ENCODE measurements at places on chromosomes 3 and 15.

DNA sequence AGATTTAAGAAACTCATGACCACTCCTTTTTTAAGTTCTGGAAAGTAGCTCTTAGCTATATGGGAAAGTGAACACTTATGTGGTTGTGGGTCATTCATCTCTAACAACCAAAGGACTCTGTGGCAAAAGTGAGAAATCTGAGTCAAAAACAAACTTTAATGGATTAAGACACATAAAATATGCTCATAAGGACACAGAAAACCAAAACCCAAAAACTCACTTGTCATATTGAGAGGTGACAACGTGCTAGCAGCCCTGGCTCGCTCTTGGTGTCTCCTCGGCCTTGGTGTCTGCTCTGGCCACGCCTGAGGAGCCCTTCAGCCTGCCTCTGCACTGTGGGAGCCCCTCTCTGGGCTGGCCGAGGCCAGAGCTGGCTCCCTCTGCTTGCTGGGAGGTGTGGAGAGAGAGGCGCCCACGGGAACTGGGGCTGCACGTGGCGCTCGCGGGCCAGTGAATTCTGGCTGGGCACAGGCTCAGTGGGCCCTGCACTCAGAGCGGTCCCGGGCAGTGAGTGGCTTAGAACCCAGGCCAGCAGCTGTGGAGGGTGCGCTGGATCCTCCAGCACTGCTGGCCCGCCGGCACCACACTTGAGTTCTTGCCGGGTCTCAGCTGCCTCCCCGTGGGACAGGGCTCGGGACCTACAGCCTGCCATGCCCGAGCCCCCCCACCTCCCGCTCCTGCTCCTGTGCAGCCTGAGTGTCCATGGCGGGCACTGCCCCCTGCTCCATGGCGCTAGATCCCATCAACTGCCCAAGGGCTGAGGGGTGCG, 30.3 kb upstream of the SKIL start:
- no peak for DNase-seq

DNA sequence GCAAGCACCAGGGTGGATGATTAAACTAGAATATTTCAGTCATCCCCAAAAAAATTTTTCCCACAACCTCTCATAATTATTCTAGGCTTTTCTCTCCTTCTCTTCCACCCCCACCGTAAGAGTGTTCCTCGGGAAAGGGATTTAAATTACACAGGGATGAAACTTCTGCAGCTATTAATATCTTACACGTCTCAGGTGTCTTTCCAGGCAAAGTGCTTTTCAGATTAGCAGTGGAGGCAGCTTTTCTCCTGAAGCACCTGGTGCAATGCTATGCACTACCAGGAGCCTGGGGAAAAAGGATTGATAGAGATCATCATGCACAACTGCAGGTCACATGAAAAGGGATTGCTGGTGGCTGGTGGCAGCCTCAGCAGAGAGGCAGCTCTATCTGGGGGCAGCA, 250.4 kb downstream of the NTRK3 start:
- DNase-seq = no peak

DNA sequence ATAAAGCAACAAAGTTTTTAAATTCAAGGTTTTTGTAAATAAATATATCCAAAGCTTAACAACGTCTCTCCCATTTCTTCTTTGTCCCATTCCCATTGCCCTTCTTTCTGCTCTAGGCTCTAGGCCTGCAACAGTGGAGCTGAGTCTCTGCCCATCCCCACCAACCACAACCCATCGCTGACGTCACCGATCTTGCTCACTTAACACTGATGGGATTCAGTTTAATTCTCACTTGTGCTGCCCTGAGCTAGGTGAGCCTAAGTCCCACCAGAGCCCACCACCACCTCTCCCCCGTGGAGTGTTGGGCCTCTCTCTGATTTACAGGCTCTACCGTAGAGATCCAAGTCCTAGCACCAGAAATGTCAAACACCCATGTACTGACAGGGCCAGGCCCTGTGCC, 61.3 kb upstream of the RAB6B start:
- no peak for DNase-seq

DNA sequence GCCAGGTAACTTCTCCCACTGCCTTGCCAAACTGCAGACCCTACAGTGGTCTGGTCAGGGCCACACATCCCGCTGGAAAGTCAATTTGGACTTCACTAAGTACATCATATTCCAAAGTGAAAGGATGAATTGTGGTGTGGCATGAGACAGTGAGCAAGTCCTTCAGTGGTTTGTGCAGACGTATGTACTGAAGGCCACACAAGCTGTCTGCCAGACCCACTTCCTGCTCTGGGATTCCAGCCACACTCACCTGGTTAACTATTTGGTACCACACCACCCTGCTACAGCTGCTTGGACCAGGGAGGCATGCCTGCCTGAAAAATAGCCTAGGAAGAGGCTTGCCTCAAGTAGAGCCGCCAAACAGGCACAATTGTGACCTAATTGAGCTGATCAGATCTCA, 94.1 kb upstream of the STRIT1 start:
- DNase-seq = no peak

DNA sequence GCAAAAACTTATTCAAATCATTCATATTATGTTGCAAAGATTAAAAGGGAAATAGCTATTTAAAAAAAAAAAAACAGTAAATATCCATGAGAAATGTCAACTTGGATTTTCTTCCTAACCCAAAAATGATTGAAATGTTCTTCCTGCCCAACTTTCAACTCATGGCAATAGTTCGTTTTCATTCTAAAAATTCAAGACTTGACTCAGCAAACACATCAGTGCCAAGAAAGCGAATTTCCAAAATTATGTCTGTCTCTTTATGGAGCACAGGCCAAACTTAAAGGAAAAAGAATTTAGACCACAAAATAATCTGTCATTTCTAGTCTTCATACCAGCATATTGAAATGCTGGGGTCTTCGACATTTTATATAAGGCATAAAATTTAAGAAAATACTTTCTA, 63.7 kb downstream of the MAGI1 start:
- no peak for DNase-seq

DNA sequence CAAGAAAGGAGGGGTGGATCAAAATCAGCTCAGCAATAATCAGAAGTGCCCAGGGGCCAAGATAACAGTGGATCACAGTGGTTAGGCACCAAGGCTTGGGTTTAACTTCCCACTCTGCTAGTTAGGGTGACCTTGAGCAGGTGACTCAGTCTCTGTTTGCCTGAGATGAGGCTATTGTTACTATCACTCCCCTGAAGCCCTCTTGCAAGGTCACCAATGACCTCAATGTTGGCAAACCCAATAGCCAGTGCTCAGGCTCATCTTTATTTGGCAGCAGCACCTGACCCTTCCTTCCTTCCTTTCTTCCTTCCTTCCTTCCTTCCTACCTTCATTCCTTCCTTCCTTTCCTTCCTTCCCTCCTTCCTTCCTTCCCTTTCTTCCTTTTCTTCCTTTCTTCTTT, 102.4 kb upstream of the HACD2 start:
- DNase-seq = no peak

DNA sequence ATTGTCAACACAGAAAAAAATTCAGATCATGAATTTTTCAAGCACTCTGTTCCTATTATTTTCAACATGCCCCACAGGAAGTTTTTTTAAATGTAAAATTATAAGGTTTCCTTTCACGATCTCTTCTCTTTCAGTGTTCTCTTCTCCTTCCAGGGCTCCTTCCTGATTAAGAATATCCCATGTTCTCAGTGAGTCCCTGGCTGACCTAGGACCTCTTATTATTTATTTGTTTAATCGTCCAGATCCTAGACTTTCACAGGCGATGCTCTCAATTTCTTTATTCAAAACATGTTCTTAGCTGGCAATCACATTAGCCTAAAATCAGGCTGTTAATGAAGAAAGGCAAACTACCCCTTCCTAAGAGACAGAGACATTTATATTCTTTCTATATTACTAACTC, 124.3 kb downstream of the ABI3BP start:
- no peak for DNase-seq

GRCh38 chr3:35969406-35969805, 330.1 kb downstream of the ARPP21 start:
- no peak for DNase-seq

- no peak for DNase-seq
Measured at GRCh38 chr3:121718205-121718846, 31.2 kb downstream of the GOLGB1 start.

GRCh38 chr15:35173444-35174118, 88.5 kb upstream of the NANOGP8 start:
- no peak for DNase-seq

DNA sequence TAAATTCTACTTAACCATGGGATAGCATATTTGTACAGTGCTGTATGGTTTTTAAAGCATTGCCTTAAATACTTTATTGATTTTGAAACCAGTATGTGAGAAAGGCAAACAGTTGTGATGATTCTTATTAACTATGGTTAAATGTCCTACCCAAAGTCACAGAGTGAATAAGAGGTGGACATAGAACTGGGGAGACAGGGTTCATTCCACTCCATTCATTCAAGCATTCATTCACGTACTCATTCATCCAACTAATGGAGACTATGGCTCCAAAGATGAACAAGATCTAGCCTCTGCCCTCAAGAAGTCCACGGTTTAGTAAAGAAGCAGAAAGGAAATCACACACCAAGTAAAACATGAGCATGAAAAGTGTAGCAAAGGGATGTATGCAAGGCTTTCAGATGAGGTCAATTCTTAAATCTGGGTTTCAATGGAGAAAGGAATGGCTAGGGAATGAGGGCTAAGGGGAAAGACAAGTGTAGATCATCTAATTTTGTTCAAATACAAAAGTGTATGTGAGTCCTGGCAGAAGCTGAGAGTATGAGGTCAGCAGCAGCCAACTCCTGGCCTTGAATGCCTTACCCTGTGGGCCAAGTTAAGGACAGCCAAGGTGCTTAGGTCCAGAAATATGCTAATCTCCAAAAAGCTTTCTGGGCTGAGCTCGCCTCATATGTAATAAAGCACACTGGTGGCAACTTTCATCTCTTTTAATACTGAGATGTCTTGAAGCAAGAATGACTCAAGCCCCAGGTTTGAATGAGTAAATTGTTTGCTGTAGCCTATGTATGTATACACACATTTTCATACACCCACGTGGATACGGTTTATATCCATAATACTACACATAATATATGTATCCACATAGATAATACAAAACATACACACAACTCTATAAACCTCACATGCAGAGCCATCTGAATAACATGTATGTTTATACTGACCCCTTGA, 4.3 kb downstream of the TNIK start:
- DNase-seq = no peak

GRCh38 chr3:158084651-158085050, 21.6 kb downstream of the SHOX2 start:
- no peak for DNase-seq

DNA sequence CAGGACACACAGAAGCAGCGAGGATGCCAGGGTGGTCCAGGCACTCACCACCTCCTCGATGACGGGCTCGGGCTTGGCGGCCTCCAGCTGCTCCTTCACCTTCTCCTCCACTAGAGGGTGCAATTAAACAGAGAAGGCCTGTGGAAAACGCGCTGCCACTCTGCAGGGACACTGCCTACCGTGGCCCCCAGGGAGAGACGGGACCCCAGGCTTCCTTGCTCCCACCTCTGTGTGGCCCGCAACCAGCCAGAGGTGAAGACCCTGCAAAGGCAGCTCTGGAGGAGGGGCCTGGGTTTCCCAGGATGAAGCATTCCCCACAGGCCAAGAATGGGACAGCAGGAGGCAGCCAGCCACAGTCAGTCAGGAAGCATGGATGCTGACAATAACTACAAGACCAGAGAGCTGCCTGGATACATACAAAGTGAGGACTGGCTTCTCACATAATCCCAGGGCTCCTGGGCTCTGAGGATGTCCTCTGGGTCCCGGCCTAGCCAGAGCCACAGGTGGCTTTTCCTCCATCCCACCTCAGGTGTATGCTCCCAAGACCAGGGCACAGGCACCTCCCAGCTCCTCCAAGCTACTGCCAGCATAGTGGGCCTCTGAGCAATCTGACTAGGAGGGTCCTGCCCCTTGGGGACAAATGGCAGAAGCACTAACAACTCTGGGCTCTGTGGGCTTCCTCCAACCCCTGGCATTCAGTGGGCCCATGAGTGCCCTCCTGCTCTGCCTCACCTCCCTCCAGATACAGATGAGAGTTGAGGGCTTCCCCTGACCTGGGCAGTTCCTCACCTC, 46.2 kb downstream of the PTH1R start:
- peak; percentile 54 for DNase-seq

DNA sequence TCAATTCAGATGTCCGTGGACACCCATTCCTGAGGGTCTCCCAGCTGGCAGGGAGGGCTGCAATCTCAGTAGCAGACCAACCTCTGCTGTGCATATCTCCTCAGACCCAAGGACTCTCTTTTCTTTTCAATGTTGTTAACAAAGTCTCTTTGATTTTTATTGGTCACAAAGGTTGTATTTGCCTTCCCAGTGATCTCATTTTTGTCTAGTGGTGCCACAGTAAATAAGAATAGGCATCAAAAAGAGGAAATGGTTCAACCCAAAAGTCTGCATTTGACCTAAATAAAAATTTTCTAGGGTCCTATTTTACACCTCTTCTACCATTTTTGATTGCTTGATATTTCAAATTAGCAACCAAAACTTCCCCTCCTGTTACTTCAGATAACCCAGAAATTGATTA, 225.9 kb downstream of the CDIN1 start:
- DNase-seq = no peak

- DNase-seq = peak; percentile 49
Measured at GRCh38 chr15:43517354-43518196, at the start of gene MAP1A. Gene MAP1A, plus strand, starts transcription at chr15:43517608. Its CDS starts 3,866 bp downstream, at chr15:43521474.

DNA sequence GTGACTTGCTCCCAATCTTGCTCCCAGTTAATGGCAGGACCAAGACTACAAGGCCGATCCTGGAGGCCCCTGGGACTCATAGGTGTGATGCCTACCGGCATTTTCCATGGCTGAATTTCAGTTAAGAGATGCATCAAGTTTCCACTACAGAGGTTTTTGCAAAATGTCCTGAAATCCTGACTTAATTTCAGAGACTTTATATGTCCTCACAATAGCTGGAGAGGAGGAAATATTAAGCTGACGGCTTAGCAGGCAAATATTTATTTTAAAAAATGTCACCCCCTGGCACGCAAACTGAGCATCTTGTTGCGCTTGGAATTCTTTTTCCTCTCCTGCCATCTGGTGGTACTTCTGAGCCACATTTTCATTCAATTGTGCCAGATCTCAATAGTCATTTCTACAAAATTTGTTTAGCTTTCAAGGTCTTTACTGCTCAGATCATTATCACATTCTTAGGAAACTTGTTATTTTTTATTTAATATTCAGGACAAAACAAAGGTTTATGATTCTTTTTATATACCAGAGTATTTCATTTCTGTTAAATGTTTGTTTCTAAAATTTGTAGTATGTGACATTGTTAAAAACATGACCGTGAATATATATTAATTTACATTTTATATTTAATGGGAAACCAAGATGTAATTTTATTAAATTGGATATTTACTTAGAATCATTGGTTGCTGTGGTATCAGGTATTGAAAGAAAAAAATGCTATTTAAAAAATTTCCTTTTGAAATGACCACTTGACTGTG, 189.2 kb upstream of the THRB start:
- peak; percentile 49 for DNase-seq

GRCh38 chr3:161401389-161401788, 30.1 kb upstream of the SPTSSB start:
- no peak for DNase-seq

- DNase-seq = peak; percentile 38
Measured at GRCh38 chr15:70269991-70270751, 172.5 kb upstream of the TLE3 start.

GRCh38 chr3:42742688-42743087, 30.4 kb downstream of the CCDC13 start:
- DNase-seq = no peak
